A549 treated with ZK216348 at 1 μM for 4 hours (cell line): ENCODE measurements at places on chromosomes 3 and 15. TPM values are rescaled to one million over a fixed set of nuclear protein-coding genes. Genes with fewer than 3 reads are reported as not detected.

ACTL6A gene
- total RNA-seq: 49.2 to 85.0 TPM (median 55.8 TPM) in 5 replicates

STAB1 gene
- total RNA-seq: 0.09 to 0.14 TPM in 2 of 5 replicates, not detected in the others

CSPG5 gene
- total RNA-seq: 0.89 to 1.3 TPM (median 1.1 TPM) in 5 replicates

ZNF80 gene
- not detected in 5 replicates for total RNA-seq

STRIT1 gene
- not detected in 5 replicates for total RNA-seq

LAMB2 gene
- total RNA-seq: 60.1 to 124 TPM (median 114 TPM) in 5 replicates

CHRM5 gene
- total RNA-seq: 0.07 TPM in 1 of 5 replicates, not detected in the others

ITIH1 gene
- not detected in 5 replicates for total RNA-seq

CHRFAM7A gene
- total RNA-seq: 4.7 to 7.8 TPM (median 6.7 TPM) in 5 replicates

TEX55 gene
- total RNA-seq: not detected in 5 replicates

ACTRT3 gene
- 2.9 to 3.6 TPM (median 3.4 TPM) in 5 replicates for total RNA-seq

GOLGA6A gene
- total RNA-seq: 0.06 TPM in 1 of 5 replicates, not detected in the others

KCNMB3 gene
- 0.89 to 2.2 TPM (median 1.5 TPM) in 5 replicates for total RNA-seq

STRA6 gene
- total RNA-seq: 39.9 to 95.5 TPM (median 71.4 TPM) in 5 replicates

ETV5 gene
- 26.1 to 28.6 TPM (median 28.6 TPM) in 5 replicates for total RNA-seq

PLCD1 gene
- total RNA-seq: 3.1 to 5.1 TPM (median 3.3 TPM) in 5 replicates

GTF2E1 gene
- 8.6 to 20.0 TPM (median 12.9 TPM) in 5 replicates for total RNA-seq

EIF2B5 gene
- total RNA-seq: 25.0 to 31.5 TPM (median 29.3 TPM) in 5 replicates

GUCA1C gene
- total RNA-seq: not detected in 5 replicates

ADAMTS7 gene
- 3.0 to 9.7 TPM (median 7.5 TPM) in 5 replicates for total RNA-seq

RAB6B gene
- total RNA-seq: 0.91 to 2.7 TPM (median 2.5 TPM) in 5 replicates

TM6SF1 gene
- 0.11 to 0.13 TPM in 2 of 5 replicates, not detected in the others for total RNA-seq

ALDH1A2 gene
- total RNA-seq: 0.38 to 0.59 TPM in 2 of 5 replicates, not detected in the others

ATP2C1 gene
- total RNA-seq: 29.5 to 40.3 TPM (median 32.8 TPM) in 5 replicates

FSD2 gene
- total RNA-seq: 0.13 TPM in 1 of 5 replicates, not detected in the others

PRKCD gene
- total RNA-seq: 24.2 to 39.1 TPM (median 34.7 TPM) in 5 replicates

RTP1 gene
- total RNA-seq: not detected in 5 replicates

AHSG gene
- 0.18 to 0.29 TPM in 2 of 5 replicates, not detected in the others for total RNA-seq

SSUH2 gene
- 0.65 to 1.1 TPM (median 0.93 TPM) in 5 replicates for total RNA-seq

CAMP gene
- total RNA-seq: not detected in 5 replicates

CAMK1 gene
- 11.6 to 21.8 TPM (median 17.7 TPM) in 5 replicates for total RNA-seq

USP13 gene
- 8.1 to 12.5 TPM (median 10.8 TPM) in 5 replicates for total RNA-seq

SLCO2A1 gene
- 0.02 to 0.22 TPM (median 0.06 TPM) in 4 of 5 replicates, not detected in the other for total RNA-seq

FOXB1 gene
- not detected in 5 replicates for total RNA-seq

PAK6 gene
- 0.09 to 0.38 TPM (median 0.29 TPM) in 5 replicates for total RNA-seq

TUBGCP4 gene
- total RNA-seq: 4.1 to 8.3 TPM (median 6.6 TPM) in 5 replicates

DLL4 gene
- 0.84 to 1.2 TPM (median 1.1 TPM) in 5 replicates for total RNA-seq

SLC24A5 gene
- not detected in 5 replicates for total RNA-seq

LINGO1 gene
- total RNA-seq: 5.3 to 12.5 TPM (median 10.7 TPM) in 5 replicates

TATDN2 gene
- 30.1 to 40.3 TPM (median 34.6 TPM) in 5 replicates for total RNA-seq

FETUB gene
- 0.14 to 0.34 TPM (median 0.28 TPM) in 3 of 5 replicates, not detected in the others for total RNA-seq

SLC28A2 gene
- not detected in 5 replicates for total RNA-seq

FGF12 gene
- total RNA-seq: 0.40 to 0.99 TPM (median 0.76 TPM) in 5 replicates

P3H2 gene
- total RNA-seq: 26.7 to 37.7 TPM (median 35.2 TPM) in 5 replicates

LMAN1L gene
- total RNA-seq: not detected in 5 replicates

THSD4 gene
- 19.2 to 33.5 TPM (median 25.7 TPM) in 5 replicates for total RNA-seq

CYP1A1 gene
- 1.4 to 2.1 TPM (median 1.8 TPM) in 5 replicates for total RNA-seq

NIPA2 gene
- total RNA-seq: 91.4 to 119 TPM (median 109 TPM) in 5 replicates

TASOR gene
- total RNA-seq: 12.7 to 26.4 TPM (median 22.9 TPM) in 5 replicates

SPINK8 gene
- not detected in 5 replicates for total RNA-seq

SNX1 gene
- total RNA-seq: 69.9 to 80.7 TPM (median 75.9 TPM) in 5 replicates

GCSAM gene
- not detected in 5 replicates for total RNA-seq

STXBP5L gene
- not detected in 5 replicates for total RNA-seq
